ENCODE measurements at places on chromosomes 1 and 21.

- DNase-seq = no peak
These were observed 66.5 kb downstream of the PLXNA2 start for GRCh38 chr1:208177656-208178055.

GRCh38 chr1:187074445-187075048, 245.8 kb downstream of the PLA2G4A start:
- DNase-seq = no peak

GRCh38 chr1:100657876-100658715, 61.4 kb upstream of the VCAM1 start:
- DNase-seq = no peak

DNA sequence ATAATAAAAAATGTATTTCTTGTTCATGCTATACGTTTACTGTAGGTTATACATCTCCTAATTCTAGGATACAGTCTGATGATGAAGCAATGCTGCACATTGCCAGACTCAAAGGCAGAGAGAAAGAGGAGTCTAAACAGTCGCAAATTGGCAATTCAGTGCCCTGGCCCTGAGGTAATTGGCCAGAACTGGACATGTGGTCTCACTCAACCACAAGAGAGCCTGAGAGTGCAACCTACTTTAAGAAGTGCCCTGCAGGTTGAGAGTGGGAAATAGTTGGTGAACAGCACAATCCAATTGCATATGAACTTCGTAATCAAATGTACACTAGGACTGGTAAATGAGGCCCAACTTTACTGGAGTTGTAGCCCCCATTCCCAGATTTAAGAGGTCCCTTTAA, 5.0 kb upstream of the SLC35A3 start:
- DNase-seq = no peak

- DNase-seq = peak; percentile 42
These were observed at the start of the genes MRPS6 and SLC5A3 for GRCh38 chr21:34073032-34073748. TSS of gene MRPS6 (plus strand) at chr21:34073578. CDS start at chr21:34073701, 123 bp downstream. TSS of gene SLC5A3 (plus strand) at chr21:34073578. CDS start at chr21:34095199, 21,621 bp downstream.

DNA sequence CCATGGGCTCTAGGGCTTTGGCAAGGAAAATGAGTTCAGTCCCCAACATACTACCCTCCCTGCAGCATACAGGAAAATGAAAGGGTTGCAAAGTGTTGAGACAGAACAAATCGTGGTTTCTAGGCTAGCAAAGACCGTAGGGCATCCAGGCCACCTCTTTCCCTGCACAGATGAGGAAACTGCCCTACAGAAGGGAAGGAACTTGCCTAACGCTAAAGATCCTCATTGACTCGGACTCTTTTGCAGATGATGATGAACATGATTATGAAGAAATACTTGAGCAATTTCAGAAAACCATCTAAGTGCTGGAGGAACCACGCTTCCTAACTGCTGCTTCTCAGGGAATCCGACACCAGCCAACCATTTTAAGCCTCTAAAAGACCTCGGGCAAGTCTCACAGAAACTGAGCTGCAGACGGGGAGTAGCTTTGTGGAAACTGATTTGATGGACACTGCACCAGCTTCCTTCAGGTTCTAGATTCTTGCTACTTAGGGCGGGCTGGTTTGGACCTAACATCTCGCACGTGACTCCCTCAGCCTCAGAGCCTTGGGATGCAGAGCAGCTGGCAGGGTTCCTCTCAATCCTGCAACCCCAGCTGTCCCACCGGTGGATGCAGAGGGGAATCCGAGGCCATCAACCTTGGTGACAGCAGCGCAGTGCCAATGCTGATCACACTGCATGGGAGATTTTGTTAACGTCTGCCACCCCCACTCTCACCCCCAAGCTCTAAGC, 13.4 kb downstream of the THEMIS2 start:
- DNase-seq = no peak

DNA sequence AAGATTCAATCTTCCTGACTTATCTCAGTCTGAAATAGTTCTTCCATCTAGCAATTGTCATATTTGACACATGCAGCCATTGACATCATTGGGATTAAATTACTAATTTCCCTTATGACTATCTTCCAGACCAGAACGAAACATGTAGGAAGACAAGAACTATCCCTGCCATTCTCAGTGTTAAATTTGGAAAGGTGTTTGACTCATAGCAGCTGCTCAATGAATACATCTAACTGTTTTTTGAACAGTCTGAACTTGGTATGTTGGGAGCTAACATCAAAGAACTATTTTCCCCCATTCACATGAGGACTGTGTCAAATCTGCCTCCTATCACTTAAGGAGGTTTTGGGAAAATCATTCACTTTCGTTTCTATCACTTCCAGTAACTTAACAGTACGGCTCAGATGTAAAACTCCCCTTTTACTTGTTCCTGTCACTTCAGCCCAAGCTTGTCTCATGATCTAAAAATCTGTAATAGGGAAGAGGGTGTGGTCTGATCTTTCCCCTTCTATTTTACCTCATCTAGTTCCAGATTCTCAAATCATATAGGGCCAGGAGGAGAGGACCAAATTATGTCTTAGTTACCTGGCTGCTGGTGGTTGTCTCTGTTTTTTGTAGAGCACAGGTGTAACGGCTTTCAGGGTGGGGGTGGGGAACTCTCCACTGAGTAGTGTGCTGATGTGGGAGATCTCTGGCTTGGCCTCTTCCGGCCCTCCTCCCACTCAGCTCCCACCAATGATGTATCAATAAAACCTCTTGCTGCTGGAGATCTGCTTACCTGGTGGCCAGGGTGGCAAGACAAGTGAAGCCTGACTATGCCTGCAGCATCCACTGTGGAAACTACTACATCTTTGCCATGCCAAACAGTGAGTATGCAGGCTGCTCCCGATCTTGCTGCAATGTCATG, 26.2 kb upstream of the SLAMF1 start:
- no peak for DNase-seq

DNA sequence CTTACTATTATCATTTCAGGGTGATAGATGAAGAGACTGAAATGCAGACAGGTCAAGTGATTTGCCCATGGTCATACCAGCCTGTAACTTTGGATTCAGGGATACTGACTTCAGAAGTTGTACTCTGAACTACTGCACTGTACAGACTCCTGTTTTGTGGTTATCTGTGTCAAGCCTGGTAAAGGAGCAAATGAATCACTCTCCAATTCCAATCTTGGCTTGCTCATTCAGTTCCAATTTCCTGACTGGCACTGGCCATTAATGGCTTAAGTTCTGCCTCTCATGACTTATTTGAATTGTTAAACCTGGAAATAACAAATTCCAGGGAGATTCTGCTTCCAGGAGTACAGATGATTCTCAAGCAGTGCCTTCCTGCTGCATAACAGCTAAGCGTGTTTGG, 45.4 kb upstream of the PLD5 start:
- no peak for DNase-seq

DNA sequence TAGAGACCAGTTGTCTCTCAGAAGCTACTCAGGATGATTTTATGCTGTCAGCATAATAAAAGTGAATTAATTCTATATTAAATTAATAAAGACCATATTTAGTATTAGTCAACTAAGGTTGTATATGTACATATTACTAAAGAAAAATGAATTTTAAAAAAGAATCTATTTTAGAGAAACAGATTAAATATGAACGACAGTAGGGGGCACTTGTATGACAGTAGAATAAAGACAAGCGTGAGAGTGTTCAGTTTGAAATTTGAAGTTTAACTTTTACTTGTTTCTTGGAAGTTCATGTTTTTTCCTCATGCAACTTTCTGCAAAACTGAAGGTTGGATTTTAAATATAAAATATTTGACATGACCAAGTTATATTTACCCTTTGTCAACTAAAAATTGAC, 67.9 kb upstream of the MACF1 start:
- no peak for DNase-seq

DNA sequence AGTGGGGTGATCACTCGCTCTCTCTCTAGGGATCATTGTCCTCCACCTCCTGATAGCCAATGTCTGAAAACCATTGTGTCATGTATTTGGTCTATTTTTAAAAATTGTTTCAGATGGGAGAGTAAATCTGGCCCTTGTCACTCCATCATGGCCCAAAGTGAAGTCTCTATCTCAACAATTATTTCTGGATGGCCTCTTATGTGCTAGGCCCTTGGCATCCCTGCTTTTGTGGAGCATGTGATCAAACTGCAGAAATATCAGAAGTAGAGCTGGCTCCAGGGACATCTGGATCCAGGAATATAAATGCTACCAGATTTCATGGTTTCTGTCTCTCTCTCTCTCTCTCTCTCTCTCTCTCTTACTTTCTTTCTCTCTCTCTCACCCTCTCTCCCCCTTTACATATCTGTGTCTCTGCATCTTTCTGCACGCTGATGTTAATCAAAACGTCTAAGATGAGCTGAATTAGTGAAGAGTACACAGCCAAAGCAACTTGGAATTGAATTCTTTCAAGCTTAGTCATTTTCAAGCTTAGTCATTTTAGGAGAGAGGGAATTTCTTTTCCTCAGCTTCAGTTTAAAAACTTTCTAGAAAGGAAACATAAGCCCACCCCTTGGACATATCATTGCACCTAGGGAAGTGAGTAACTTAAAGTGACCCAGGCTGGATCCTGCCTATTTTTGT, 47.4 kb upstream of the DOCK7 start:
- DNase-seq = no peak

GRCh38 chr1:67214420-67215174, 48.3 kb downstream of the IL23R start:
- peak; percentile 24 for DNase-seq

- no peak for DNase-seq
These were observed 48.1 kb downstream of the CAMSAP2 start for GRCh38 chr1:200786788-200787187.

DNA sequence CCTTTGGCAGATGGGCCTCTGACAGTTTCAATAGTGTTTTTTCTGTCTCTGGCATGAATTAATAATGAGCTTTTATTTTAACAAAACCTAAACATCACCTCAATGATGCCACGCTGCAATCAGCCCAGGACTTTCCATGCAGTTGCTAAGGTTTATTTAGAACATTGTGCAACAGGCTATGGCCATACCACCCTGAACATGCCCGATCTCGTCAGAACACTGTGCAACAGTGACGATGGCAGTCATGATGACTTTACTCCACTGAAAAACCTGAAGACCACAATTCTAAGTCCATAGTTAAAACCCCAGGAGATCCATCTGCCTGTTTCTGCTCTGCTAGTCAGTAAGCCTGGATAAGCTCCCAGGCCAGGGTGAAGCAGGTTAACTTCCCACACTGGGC, 310.0 kb downstream of the PBX1 start:
- DNase-seq = no peak

- no peak for DNase-seq
These were observed 3.3 kb upstream of the PCBP3 start for GRCh38 chr21:45640001-45640887.

DNA sequence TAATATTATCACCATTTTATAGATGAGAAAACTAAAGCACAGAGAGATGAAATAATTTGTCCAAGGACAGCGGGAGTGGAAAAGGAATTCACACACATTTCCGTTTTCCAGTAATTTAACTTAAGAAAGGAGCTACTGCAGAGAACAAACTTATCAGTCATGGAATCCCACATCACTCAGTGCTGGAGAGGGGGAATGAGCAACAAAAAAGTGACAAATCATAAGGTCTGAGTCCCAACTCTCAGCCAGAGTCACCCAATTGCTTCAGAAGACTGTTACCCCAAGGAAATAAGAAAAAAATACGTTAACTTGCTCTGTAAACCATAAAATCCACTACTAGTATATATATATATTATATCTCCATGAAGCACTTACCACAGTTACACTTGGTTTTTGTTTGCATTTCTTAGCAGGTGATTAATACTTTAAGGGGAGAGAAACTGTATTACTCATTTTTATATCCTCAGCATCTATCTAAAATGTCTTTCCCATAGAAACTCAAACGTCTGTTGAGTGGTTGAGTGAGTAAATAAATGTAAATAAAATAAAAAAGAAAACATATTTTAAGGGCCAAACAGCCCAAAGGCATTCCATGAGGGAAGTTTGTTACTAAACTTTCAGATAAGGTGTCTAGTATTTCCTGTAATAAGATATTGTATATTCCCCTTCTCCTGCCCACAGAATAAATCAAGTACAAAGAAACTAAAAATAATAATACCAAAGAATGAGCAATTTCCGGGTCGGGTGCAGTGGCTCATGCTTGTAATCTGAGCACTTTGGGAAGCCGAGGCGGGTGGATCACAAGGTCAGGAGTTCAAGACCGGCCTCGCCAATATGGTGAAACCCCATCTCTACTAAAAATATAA, 76.8 kb downstream of the SLC45A1 start:
- DNase-seq = no peak

DNA sequence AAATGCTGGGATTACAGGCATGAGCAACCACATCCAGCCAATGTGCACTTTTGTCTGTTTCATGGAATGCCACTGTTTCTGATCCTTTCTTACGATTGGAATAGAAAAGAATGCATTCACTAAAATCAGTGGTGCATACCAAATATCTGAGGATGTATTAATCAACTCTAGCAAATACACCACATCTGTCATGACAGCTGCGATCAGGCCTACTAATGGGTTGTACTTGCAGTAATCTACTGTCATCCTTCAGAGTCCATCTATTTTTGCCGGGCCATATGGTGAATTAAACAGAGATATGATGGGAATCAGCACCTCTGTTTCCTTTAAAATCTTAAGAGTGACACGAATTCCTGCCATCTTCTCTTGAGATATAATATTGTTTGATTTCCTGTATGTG, 8.5 kb upstream of the USP1 start:
- DNase-seq = no peak

DNA sequence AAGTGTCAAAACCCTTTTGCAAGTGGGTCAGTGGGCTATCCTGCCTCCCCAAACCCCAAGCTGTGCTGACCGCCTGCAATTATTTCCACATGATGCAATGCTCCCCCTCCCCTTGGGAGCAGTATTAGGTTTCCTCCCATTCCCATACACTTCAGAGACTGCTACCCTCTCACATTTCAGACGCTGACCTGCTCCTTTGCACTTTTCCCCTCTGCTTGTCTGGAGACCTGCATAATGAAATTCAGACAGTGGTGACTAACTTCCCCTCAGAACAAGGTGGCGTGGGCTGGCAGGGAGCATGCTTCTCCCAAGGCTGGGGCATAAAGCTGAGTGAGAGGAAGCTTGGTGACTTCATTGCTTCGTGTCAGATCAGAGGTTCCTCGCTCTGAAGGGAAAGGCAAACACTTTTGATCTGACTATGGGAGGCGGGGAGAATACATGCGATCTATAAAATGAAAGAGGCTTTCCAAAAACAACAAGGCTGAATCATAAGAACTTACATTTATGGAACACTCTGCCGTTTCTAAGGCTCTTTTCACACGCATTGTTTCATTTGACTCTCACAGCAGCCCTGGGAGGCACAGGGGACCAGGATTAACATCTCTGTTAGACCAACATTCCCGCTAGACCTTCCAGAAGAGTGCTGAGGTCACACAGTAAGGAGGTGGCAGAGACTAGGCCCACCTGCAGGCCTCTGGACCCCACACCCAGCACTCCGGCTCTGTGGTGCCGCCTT, 27.5 kb upstream of the ROR1 start:
- no peak for DNase-seq

DNA sequence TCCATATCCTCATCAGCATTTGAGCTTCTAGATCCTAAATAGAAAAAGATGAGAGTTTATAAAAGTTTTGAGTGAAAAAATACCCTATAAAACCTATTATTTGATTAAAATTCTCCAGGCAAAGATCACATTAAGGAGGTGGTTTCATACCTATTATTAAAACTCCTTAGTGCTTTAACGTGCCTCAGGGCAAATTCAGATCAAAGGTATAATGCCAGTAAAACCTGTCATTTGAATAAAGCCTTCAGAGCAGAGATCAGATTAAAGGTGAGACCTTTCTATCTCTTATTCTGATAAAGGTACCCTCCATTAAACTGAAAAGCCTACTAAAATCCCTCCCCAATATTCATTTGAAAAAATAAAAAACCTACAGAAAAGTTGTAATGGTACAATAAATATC, 34.3 kb upstream of the TRIM33 start:
- no peak for DNase-seq

Measured in stimulated activated CD4-positive, alpha-beta T cell treated with anti-CD3 and anti-CD28 coated beads, Interleukin-1b, Interleukin-23, amount 100 ng/mL, for 1 hour (primary cell).